ENCODE measurements at places on chromosomes 16 and 17. TPM values are rescaled to one million over a fixed set of nuclear protein-coding genes. Genes with fewer than 3 reads are reported as not detected.

Gene CES5A
- total RNA-seq = not detected

Gene CXCL16
- total RNA-seq = 15.4 TPM

Gene PPY
- total RNA-seq = 0.22 TPM

Gene CDT1
- total RNA-seq = 28.0 TPM

Gene ABCA3
- 19.2 TPM for total RNA-seq

Gene AIPL1
- not detected for total RNA-seq

Gene CSF3
- total RNA-seq = 0.06 TPM

Gene MGAT5B
- total RNA-seq = 24.9 TPM

Gene CNTD1
- 0.05 TPM for total RNA-seq

Gene EIF3C
- total RNA-seq = 359 TPM

Gene CCL22
- total RNA-seq = 0.06 TPM

Gene CHST4
- total RNA-seq = 0.10 TPM

Gene SPATA32
- total RNA-seq = 0.22 TPM

Gene NACA2
- not detected for total RNA-seq

Gene MT1G
- total RNA-seq = not detected

Gene SLC38A8
- total RNA-seq = not detected

Gene HS3ST3B1
- total RNA-seq = 0.42 TPM

Gene NOTUM
- 0.37 TPM for total RNA-seq

Gene SHBG
- 0.35 TPM for total RNA-seq
